ENCODE measurements at places on chromosomes 6 and 20.

DNA sequence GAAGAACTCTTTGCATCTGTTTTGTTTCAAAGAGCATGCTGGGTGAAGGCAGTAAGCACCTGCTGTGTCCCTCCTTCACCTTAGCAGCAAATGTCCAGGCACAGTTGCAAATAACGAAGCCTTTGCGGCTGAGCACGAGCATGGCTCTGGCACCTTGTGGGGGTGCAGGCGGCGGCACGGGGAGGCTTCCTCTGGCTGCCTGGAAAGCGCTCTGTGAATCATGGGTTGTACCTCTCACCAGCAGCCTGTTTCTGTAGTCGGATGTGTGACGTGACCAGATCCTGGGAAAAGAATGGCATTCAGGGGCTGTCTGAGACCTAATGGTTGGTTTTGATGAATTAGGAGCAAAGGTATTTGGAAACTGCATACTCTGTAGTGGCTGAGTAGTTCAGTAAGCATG lies 144.8 kb downstream of the DTNBP1 start:
- no peak for DNase-seq

GRCh38 chr20:61937146-61937962 lies 128.3 kb downstream of the TAF4 start:
- no peak for DNase-seq

DNA sequence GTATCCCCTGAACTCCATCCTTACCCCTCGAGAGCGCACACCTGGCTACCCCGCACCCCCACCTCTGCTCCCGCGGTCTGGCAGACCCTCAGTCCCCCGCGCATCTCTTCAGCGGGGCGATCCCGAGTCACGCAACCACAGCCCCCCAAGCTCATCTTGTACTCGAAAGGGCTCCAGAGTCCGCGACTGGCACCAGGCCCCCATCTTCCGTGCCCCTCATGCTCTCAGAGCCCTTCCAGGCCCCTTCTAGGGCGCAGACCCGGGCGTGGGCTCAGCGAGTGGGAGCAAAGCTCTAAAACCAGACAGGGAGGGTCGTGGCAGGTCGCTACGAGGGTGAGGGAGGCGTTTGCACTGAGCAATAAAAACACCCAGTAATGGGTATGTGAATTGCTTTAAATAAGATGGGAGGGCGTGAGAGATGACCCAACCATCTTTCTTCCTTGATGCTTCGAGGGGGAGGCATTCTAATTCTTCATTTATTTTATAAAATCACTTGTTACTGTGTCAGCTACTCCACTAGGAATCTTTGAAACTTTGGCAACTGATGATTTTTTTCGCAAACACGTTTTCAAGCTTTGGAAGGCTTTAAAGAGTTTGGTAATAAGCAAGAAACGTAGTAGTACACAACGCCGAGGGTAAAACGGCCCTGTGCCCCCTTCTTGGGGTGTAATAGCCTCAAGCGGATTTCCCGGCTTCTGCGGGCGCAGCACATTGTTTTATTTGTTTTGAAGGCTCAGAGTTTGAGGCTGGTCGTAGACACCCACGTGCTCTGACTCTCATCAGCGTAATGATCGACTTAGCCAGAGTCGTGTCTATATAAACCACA lies 42.6 kb upstream of the SUPT3H start:
- peak; percentile 80 for DNase-seq

DNA sequence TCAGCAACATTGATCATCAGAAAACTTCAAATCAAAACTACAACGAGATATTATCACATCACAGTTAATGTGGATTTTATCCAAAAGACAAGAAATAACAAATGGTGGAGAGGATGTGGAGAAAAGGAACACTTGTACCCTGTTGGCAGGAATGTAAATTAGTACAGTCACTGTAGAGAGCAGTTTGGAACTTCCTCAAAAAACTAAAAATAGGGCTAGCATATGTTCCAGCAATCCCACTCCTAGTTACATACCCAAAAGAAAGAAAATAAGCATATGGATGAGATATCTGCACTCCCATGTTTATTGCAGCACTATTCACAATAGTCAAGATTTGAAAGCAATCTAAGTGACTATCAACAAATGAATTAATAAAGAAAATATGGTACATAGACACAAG lies 887.7 kb upstream of the MAN1A1 start:
- DNase-seq = no peak

DNA sequence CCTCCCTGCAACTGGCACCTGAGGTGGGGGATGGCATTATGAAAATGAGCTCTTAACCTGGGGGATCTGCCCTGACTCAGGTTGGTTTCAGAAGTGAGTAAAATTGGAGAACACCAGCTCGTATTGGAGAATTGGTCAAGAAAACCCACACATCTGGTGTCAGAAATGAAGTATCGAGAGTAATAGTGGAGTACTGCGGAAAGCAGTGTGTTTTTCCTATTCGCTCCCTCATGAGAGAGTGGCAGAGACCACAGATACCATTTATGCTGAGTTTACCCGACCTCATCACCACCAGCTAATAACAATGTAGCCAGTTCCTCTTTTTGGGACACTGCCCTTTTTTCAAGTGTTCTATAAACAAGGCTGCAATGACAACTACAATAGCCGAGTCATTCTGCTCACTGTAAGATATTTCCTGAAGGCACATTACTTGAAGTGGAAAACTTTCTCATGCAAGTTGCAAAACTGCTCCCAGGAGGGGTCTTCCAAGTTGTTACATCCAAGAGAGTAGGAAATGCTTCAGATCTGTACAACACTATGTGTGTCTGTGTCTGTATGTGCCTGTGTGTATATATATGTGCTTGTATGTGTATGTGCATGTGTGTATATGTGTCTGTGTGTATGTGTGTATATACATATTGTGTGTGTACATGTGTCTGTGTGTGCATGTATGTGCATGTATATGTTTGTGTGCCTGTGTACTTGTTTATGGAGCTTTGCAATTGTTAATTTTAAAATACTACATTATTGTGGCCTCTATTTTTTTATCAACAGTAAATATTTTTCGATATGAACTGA lies 106.0 kb upstream of the CST7 start:
- DNase-seq = no peak

DNA sequence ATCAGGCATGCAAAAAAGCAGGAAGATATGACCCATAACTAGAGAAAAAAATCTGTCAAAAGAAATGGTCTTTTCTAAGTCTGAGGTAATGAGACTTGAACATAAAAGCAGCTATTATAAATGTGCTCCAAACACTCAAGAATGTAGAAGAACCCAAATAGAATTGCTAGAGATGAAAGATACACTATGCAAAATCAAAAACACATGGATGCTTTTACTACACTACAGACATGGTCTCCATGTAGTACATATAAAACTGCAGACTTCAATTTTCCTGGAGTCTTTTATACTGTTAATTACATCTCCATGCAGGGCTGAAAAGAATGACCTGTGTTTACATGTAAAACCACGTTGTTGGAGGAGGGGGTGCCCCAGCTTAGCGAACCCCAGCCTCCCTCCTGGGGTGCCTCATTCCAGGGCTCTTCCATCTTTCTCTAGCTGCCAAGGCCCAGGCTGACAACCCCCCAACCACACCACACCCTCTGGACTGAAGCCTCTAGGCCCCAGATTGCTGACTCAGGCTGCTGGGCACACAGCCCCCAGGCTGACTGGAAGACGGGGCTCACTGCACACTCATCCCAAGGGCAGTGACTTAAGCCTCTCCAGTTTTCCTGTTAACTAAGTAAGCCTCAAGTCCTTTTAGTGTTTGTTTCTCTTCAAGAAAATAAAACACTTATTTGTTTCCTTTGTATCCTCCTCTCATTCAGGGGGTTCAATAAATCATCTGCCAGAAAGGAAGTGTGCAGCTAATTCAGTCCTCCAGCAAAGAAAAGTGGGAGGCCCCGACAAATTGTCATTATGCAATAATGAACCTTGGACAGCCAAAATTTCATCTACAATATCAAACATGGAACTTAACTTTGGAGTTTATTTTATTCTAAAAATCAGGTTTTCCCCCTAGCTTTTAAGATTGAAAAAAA lies 26.0 kb upstream of the PLAGL1 start:
- peak; percentile 53 for DNase-seq

GRCh38 chr6:165636402-165637048 lies 26.5 kb downstream of the PDE10A start:
- no peak for DNase-seq

DNA sequence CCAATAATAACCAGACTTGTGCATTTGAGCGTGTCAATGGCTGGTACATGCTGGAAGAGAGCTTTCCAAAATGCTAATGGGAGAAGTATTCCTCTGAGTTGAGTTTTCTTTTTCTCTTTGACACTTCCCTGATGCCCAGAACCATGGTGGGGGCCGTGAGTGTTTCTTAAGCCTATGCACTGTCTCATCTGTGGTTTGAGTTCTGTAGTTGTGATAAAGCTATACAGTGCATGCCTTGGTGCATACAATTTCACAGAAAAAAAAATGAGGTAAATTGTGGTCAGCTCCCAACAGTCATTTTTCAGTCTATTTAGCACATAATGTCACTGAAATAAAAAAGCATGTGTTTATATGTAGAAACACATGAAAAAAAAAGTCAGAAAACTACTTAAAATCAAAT lies 204.8 kb downstream of the HDGFL1 start:
- DNase-seq = no peak

DNA sequence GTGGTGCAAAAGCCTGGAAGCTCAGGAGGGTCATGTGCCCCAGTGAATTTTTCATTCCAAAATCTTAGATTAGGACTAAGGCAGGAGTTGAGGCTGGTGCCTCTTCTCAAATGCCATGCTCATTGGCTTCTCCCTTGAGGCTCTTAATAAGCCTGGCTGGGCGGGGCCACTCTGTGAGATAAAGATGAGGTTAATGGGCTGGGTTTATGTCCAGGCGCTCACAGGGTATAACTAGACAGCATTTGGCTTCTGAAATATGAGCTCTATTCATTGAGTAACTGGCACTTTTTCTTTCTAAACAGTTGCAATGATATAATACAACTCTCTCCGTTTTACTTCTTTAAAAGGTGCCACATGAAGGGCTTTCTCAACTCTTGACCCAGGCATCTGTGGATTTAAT lies 156.3 kb downstream of the SCML4 start:
- no peak for DNase-seq

GRCh38 chr6:118562959-118563358 lies 14.9 kb downstream of the PLN start:
- no peak for DNase-seq

- DNase-seq = no peak
Observed at GRCh38 chr6:89145091-89145955, 532 bp upstream of the PM20D2 start.

DNA sequence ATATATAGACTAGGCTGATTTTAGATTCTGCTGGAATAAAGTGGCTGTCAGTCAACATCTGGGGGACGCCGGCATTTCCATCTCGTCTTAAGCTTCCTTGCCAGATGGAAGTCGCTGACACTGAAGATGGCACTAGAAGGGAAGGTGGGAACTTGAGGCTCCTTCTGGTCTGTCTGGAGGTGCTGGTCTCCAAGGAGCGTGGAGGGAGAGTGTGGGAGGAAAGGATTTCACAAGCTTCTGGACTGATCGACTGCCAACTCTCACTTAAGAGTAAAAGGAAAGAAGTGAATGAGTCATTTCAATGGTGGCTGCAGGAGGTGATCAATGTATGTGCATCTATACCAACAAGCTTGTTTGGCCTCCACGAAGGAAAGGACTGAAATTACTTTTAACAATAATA lies 40.4 kb downstream of the DUSP22 start:
- no peak for DNase-seq

DNA sequence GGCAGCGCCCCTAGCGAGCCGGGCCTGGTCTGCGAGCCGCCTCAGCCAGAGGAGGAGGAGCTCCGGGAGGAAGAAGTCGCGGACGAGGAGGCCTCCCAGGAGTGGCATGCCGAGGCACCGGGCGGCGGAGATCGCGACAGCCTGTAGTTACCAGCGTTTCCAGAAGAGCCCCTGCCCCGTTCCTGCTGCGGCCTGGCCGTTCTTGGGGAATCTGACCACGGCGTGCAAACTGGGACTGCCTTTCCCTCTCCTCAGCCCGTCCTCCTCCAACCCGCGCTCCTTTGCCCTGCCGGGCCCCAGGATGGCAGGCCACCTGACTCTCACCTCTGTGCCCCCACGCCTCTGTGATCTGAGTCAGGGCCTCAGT lies 802 bp downstream of the HDGFL1 start:
- DNase-seq = no peak

GRCh38 chr6:105204331-105204730 lies 24.5 kb upstream of the POPDC3 start:
- DNase-seq = no peak

DNA sequence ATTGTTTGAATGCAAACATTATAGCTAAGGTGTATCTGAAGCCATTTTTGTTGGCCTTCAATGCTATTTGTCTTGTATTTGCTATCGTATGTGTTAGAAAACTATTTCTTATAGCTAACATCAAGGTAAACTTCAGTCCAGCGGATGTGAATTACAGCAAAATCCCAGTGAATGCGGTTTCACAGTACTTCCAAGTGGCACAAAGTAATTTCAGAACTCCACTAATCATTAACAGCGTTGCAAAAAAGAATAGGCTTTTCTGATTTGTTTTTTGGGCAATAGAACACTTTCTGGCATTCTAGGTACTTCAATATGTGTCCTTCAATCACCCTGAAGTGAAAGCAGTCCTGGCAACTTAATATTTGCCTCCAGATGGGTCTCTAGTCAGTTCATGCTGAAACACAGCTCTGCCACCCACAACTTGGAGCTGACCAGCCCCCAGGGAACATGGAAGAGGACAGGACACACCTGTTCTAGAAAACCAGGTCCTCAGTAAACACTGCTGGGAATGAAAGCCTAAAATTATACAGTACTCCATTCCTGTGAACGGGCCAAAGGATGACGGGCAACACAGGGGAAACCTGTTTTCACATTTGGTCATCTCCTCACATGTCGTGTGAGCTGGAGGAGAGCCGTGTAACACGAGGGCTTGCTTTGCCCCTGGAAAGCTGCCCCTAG lies 9.7 kb upstream of the MRPS10 start:
- no peak for DNase-seq

DNA sequence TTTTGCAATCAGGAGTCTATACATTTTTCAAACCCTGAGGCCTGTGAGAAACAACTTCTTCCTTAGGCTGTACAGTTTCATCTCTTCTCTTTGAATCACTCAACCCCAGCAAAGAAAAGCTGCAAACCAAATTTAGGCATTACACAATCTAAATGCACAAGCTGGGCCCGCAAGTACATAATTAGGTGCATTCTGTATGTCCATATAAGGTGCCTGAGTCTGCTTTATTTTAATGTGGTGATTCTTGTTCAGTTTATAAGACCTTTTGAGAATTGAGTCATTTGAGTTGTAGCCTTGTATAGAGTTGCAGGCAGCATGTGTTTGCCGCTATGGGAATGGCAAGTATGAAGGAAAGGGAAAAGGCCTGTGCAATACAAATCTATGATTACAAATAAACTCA lies 709.6 kb upstream of the MARCKS start:
- no peak for DNase-seq

DNA sequence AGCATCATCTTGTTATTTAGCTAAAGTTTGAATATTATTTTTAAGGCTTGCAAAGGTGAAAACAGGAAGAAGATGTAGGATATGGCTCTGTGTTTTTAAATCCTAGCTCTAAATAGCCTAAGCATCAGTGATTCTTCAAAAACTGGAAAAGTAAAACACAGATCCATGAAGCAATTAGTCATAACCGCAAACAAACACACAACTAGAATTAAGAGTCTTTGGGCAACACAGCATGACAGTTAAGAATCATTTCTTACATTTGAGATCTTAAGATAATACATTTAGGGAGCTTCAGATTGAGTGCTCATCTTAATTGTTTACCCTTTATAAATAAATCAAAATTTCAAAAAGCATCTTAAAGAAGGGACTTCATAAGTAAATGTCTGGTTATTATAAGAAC lies 115.8 kb upstream of the MAP7 start:
- no peak for DNase-seq
